ENCODE measurements at places on chromosomes 13 and 19. TPM values are rescaled to one million over a fixed set of nuclear protein-coding genes. Genes with fewer than 3 reads are reported as not detected.

Gene MAST1
- 39.1 TPM for total RNA-seq

Gene KLK3
- total RNA-seq, result not detected

Gene CYP4F3
- total RNA-seq, result 0.33 TPM

Gene CEACAM20
- total RNA-seq, result 0.10 TPM

Gene ATP11A
- 24.7 TPM for total RNA-seq

All from spinal cord (tissue), 10 donors.